Kasumi-1 (cell line): ENCODE measurements at places on chromosomes 6 and 20.
A peak's percentile ranks its signal among the peaks of the same experiment; 100 is the strongest.

DNA sequence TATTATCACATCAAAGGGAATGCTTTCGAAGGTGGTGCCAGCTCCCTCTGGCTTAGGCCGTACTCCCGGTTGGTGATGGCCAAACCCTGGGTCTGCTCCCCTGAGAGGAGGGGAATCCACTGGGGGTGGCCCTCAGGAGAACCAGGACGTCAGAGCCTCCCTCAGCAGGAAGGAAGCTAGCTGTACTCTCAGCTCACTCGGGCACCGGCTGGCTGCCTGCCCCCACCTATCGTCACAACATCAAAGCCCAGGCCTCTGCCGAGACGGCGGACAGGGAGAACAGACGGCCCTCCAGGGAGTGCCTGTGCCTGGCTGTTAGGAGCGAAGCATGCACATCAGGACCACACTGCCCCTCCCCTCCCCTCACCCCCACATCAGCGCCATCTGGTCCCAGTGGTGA is 9.2 kb upstream of the PGC start:
- DNase-seq: no peak

GRCh38 chr6:119830069-119830468 is 480.5 kb upstream of the MAN1A1 start:
- no peak for DNase-seq

GRCh38 chr6:10794239-10794638 is 44.1 kb downstream of the MAK start:
- DNase-seq: no peak

- peak; percentile 21 for DNase-seq
Measured at GRCh38 chr6:55176958-55177357, 2.6 kb downstream of the HCRTR2 start.

DNA sequence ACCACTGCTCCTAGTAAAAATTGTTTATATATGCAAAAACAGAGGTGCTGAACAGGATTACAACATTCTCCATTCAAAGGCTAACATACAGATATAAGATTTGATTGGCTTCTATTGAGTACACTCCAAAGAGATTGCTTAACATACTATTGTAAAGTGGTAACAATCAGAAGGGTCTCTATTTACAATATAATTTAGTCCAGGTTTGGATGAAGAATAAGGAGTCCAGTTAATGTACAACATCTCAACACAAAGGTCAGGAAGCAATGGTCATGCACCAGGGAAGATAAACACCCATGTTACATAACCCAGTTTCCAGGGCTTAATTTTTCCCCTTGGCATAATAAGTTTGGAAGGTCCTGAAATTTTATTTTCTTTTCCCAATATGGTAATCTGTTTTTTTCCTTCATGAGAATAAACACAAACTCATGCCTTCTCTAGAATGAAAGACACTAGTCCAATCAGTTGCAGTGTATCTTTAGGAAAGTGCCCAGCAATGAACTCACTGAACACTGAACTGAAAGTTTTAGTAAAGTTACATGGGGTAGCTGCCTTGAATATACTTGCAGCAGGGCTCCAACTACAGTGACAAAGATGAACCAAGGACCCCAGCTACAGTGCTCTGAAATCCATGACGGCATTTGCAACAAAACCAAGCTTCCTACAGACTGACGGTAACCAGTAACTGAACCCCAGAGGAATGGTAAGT is 255.3 kb upstream of the GJE1 start:
- DNase-seq: no peak

DNA sequence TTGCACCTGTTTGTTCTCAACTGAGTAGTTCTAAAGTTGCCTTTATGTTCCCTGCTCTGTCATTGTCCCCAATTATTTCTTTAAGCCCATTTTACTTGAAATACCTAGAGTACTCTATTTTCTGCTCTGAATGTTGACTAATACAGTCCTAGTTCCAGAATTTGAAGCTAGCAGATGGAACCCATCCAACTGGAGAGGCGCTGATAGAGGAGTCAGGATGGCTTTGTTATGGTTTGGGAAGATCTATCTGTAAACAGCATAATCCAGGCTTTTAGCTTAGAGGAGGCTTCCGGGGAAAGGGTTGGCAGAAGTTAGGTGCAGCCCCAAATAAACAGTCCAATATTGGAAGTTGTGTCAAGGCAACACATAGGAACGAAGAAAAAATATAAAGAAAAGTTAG is 927.7 kb downstream of the TFAP2A start:
- DNase-seq: no peak

- DNase-seq: no peak
Measured at GRCh38 chr20:44714701-44715498, at the start of gene CCN5. CCN5 (plus strand) TSS chr20:44715369; CDS start chr20:44715391, 22 bp downstream.

- no peak for DNase-seq
Measured at GRCh38 chr20:36344517-36345132, 38.5 kb downstream of the DLGAP4 start.

GRCh38 chr20:50837532-50838321 is 42.9 kb downstream of the BCAS4 start:
- no peak for DNase-seq

DNA sequence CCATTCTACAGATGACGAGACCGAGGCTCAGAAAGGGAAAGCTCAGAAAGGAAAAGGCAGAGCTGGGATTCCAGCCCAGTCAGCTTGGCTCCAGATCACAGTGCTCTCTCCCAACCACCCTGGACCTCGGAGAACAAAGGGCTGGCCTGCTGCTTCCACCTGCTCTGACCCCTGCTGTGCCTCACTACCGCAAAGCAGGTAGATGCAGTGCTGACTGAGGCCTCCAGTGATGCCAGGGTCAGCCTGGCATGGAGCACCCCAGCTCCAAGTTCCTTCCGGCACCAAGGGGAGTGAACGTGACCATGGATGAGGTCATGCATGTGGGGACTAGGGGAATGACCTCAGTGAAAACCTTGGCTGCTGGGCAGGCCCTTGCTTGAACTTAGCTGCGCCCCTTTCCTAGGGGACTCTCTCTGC is 20.7 kb upstream of the TLDC2 start:
- no peak for DNase-seq

DNA sequence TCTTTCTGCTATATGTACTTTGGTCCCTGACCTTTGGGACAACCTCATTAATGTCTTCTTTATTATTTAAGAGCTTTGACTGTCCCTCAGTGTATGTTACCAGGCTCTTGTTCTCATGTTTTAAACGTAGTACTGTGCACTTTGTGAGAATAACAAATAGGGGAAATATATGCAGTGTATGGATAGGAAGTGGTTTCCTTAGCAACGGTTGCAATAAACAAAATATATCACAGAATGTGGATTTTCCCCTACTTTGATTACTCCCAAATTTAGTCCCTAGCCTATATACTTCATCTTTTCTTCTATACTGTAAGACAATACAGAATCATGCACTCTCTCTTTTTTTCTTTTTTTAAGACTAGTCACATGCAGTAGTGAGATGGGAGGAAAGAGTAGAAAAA is 123.8 kb upstream of the AKIRIN2 start:
- DNase-seq: no peak

- no peak for DNase-seq
Measured at GRCh38 chr6:45314146-45314545, 14.0 kb upstream of the RUNX2 start.

- no peak for DNase-seq
Measured at GRCh38 chr6:10883312-10884244, 1.7 kb upstream of the GCM2 start.

DNA sequence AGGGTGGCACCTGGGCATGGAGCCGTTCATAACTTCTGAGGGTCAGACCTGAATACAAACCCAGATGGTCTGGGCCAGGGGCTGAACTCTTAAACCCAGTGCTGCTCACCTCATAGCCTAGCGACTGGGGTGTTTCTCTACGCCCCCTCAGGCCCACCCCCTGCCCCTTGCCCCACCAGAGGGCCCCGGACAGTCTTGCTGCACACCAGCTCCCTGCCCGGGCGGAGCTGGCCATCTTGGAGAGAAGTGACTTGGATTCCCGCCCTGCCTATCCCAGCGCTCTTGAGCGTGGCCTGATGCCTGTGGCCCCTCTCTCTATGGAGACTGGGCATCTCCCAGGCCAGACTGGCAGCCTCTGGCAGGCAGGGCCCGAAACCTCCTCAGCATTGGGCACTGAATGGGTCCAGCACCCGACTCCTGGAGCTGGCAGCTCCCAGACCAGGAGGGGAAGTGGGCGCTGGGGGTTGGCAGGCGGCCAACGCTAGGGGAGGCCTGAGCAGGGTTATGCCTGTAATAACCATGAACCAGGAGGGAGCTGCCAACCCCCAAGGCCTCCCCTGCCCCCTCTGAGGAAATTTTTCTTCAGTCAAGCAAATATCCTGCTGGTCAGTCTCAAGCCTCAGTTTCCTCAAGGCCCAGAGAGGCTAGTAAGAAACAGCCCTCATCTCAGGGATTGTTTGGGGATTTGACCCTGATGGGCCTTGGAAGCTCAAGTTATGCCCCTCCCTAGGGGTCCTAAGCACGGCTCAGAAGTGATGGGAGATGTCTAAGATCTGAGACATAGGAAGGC is 169.5 kb downstream of the VEGFA start:
- no peak for DNase-seq

DNA sequence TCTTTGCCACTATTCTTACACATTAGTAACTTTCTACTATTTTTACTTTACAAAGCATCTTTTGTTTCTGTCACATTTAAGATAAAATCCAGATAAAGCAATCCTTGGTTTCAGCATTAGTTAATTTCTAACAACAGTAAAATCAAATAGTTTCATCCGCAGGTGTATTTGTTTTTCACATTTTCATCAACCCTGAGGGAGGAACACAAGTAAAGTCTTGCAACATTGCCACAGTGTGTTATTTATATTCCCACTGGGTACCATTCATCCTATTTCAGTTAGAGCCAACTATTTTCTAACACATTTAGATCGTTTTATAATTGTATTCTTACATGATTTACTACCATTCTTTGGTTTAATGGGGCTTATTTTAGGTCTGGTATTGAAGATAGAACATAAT is 908.7 kb upstream of the CITED2 start:
- DNase-seq: no peak

DNA sequence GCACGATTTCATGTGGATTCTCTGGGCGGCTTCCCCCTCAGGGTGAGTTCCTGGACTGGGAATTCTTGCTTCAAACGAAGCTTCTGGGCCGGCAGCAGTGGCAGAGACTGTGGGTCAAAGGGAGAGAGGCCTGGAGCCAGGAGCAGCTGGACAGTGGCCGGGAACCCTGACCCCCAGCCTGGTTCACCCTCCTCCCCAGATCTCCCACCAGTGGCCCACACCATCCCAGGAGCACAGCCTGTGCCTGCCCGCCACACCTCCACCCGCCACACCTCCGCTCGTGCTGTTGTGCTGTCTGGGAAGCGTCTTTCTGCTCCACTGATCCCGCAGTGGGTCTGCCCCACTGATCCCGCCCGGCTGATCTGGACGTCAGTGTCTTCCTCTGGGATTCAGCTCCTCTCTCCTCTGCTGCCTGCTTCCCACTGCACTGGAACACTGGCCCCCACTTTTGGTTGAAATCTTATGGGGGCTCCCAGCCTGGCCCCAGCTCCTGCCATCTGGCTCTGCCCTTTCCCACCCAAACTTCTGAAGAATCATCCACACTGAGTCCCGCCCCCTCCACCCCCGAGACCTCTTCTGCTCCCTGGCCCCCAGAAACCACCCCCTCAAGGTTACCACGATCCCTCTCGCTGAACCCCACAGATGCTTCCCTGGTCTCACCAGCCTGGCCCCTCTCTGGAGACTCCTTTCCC is 9.8 kb downstream of the ZBP1 start:
- no peak for DNase-seq

GRCh38 chr20:45073221-45073620 is 27.7 kb downstream of the KCNS1 start:
- no peak for DNase-seq

- peak; percentile 74 for DNase-seq
Measured at GRCh38 chr6:97497713-97498331, 214.8 kb upstream of the MMS22L start.

DNA sequence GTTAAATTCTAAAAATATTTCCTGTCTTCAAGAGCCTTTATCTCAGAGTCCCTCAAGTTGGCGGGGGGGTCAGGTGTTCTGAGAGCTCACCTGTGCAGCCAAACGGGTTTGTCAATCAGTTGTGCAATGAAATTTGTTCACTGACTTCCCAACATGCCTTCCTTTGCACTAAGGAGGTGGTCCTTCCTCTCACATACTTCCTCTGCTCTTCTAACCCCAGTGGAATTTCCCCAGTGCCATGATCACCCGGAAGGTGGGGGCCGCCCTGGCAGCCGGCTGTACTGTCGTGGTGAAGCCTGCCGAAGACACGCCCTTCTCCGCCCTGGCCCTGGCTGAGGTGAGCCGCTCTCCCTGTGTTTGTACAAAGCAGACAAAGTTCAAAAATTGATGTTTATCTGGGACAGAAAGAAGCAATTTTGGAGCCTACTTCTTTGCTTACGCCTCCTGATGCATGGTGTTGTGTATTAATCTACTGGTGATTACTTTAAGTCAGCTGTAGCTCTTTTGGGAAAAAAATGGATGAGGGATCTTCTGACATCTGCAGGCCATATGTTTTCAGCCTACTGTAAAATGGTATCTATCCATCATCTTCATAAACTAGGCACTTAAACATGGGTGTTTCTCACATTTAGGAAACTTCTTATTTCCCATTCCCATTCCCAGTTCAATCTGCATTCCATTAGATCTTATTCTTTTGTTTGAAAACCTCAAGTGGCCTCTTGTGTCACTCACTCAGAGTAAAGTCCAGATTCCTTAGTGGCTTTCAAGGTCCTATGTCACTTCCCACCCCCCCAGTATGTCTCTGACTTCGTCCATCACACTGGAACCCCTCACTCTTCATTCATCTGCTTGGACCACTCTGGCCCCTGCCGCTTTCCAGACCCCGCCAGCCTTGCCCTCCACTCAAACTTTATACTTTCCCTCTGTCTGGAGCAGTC is 10.1 kb downstream of the ALDH5A1 start:
- no peak for DNase-seq

DNA sequence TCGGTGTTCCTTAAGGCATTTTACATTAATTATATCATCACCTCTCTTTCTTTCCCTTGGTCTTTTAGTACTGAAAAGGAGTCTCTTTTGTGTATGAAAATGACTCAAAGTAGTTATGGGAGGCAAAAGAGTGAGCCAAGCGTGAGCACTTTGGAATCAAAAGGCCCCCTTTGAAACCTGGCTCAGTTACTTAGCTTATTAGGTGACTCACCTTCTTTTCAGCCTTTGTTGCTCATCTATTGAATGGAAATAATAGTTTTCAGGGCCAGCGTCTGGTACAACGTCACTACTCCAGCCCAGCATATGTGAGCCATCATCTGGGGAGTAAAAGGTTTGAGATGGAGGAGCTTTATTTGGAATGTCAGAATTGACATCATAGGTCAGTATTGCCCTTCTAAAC is 147.4 kb upstream of the SCGN start:
- DNase-seq: no peak

- DNase-seq: no peak
Measured at GRCh38 chr6:7726416-7727085, 652 bp downstream of the BMP6 start.

DNA sequence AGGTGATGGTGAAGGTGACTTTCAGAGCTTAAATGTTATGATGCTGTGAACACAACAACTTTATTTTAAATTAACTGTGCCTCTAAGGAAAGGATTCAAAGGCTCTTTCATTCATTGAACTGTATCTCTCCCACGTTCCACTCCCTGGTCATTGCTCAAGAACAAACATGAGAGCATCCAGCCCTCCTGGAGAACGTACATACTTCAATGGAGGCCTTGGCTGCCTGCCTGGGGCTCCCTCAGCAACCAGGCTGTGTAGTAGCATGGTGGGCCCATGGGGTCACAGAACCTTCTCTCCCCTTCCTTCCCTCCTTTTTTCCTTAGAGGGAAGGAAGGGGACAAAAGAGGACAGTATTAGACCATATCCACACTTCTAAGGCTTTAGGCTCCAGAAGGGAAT is 234.3 kb downstream of the CDC5L start:
- no peak for DNase-seq
